ENCODE measurements at places on chromosomes 16 and 17. TPM values are rescaled to one million over a fixed set of nuclear protein-coding genes. Genes with fewer than 3 reads are reported as not detected.

The DHRS13 gene
- 14.2 TPM for total RNA-seq

The C1QL1 gene
- 1.4 TPM for total RNA-seq

The SPAG7 gene
- 59.9 TPM for total RNA-seq

The CLEC10A gene
- total RNA-seq: not detected
